IMR-90 (cell line): ENCODE measurements at places on chromosomes 12 and 14. TPM values are rescaled to one million over a fixed set of nuclear protein-coding genes. Genes with fewer than 3 reads are reported as not detected.

GTF2A1 gene
- total RNA-seq, result 41.9 and 60.4 TPM in 2 replicates

SPX gene
- total RNA-seq, result under 0.01 and 0.28 TPM in 2 replicates

PTPN21 gene
- total RNA-seq, result 10.4 and 11.4 TPM in 2 replicates

SMOC1 gene
- total RNA-seq, result 0.90 and 1.1 TPM in 2 replicates

CLEC9A gene
- total RNA-seq, result not detected in 2 replicates

TPH2 gene
- total RNA-seq, result not detected in 2 replicates

DNA sequence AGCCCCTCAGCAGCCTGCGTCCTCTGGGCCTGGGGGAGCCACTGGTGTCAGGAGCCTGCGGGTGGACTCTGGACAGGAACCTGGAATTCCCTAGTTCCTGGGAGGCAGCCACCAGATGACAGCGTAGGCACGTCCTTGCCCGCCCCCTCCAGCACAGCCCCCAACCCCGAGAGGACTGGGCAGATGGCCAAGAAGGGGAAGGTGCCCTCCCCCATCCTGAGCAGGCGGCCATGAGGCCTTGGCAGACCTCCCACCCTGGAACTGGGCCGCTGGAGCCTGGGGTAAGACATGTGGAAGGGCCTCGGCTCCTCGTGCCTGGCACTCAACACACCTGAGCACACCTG, 60.4 kb upstream of the FBRSL1 start:
- DNase-seq, result no peak

- no peak for DNase-seq
Measured at GRCh38 chr14:104640681-104641080, 36.1 kb upstream of the TMEM179 start.

DNA sequence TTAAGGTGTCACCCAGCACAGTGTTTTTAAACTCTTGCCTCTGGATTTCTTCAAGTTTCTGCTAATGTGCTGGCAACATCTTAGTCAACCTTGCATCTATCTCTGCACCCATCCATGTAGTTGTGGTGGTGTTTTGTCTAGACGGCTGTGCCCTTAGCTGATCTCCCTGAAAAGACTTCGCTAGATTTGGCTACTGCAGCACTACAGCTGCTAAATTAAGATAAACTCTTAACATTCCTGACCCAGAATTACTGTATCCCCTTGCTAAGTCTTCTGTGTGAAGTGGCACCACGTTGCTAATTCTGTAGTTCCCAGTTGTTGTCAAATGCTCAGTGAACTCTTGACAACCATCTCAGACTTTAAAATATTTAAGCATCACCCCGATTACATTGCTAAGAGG, 66.8 kb downstream of the SRGAP1 start:
- no peak for DNase-seq

- DNase-seq, result no peak
Measured at GRCh38 chr12:41032386-41032785, 155.7 kb upstream of the PDZRN4 start.

- DNase-seq, result no peak
Measured at GRCh38 chr14:91872011-91872501, 4.7 kb upstream of the TC2N start.

GRCh38 chr12:104091136-104091535, 26.8 kb downstream of the HCFC2 start:
- DNase-seq, result no peak

DNA sequence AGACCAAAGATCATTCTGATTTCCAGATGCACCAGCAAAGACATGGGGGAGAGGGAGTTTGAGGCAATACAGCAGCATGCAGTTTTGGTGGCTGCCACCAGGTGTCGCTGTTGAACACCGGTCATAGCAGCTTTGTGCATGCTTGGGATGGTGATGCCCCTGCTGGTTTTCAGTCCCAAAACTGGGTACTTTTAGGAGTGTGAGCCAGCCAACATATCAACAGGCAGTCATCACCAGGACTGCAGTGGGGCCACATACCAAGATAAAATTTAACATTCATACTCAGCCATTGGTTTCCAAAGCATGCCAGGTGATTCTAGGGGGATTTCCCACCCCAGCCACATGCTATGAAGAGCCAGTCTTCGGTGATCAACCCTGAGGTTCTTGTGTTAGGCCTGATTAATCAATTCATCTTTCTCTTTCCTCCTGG, 64.2 kb downstream of the PHETA1 start:
- DNase-seq, result no peak

GRCh38 chr14:69086537-69086936, 66.4 kb downstream of the DCAF5 start:
- no peak for DNase-seq
